Pancreas (tissue), 10 donors: ENCODE measurements at places on chromosomes 12 and 14. TPM values are rescaled to one million over a fixed set of nuclear protein-coding genes. Genes with fewer than 3 reads are reported as not detected.

The IL26 gene
- total RNA-seq: not detected

The IFNG-AS1 gene
- total RNA-seq: 0.29 TPM

The MANSC4 gene
- not detected for total RNA-seq

The RNASE7 gene
- total RNA-seq: not detected

The SLC10A1 gene
- not detected for total RNA-seq

The ACSM4 gene
- total RNA-seq: not detected

The DBX2 gene
- total RNA-seq: 0.09 TPM

The PROX2 gene
- not detected for total RNA-seq

The NANOG gene
- total RNA-seq: 0.28 TPM

The ESPL1 gene
- total RNA-seq: 0.70 TPM

The PARP11 gene
- 3.9 TPM for total RNA-seq

The VRTN gene
- total RNA-seq: 0.12 TPM

The CEBPE gene
- not detected for total RNA-seq

The KLRD1 gene
- 0.59 TPM for total RNA-seq

The RHEBL1 gene
- 0.18 TPM for total RNA-seq

The SDS gene
- 3.1 TPM for total RNA-seq

The SLC39A5 gene
- 265 TPM for total RNA-seq

The NRL gene
- 0.37 TPM for total RNA-seq

The IKZF4 gene
- total RNA-seq: 3.4 TPM

The CSAD gene
- 18.2 TPM for total RNA-seq

The PTGER2 gene
- total RNA-seq: 0.38 TPM

The CACNA2D4 gene
- total RNA-seq: 1.0 TPM

The RERG gene
- total RNA-seq: 2.0 TPM

The NXPH4 gene
- total RNA-seq: 1.2 TPM

The TMPRSS12 gene
- 0.12 TPM for total RNA-seq

The PMCH gene
- not detected for total RNA-seq

The ESR2 gene
- 0.26 TPM for total RNA-seq

The VWF gene
- total RNA-seq: 29.9 TPM

The DAO gene
- total RNA-seq: not detected

The TEX22 gene
- 1.7 TPM for total RNA-seq

The KLHDC1 gene
- 3.7 TPM for total RNA-seq

The TRPV4 gene
- 4.8 TPM for total RNA-seq

The UNG gene
- 11.4 TPM for total RNA-seq

The NFATC4 gene
- total RNA-seq: 12.5 TPM

The CSRP2 gene
- total RNA-seq: 6.9 TPM

The DNAJC22 gene
- total RNA-seq: 9.2 TPM

The GARIN6 gene
- not detected for total RNA-seq

The SMIM41 gene
- total RNA-seq: 0.09 TPM

The NTS gene
- total RNA-seq: not detected

The KRT77 gene
- not detected for total RNA-seq
